ENCODE measurements at places on chromosomes 7 and 10.

DNA sequence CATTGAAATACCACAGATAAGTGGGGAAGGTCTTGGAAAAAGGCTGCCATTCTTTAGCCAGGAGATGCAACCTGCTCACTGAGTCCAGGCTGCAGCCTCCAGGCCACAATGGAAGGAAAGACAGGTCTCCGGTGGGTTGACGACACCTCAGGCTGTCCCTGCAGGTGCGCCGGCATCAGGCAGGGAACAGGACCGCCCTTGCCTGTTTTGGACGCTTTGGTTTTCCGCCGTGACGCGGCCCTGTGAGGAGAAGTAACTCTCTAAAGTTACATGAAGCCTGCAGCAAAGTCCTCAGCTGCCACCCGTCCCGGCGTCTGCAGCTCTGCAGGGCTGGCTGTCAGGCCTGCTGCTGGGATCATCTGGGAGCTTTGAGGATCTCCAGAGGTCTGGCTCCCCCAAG lies 147.0 kb downstream of the WDR37 start:
- DNase-seq = no peak

- no peak for DNase-seq
Observed at GRCh38 chr10:52145636-52146035, 168.4 kb upstream of the DKK1 start.

GRCh38 chr10:109945473-109946177 lies 22.3 kb upstream of the XPNPEP1 start:
- no peak for DNase-seq

- no peak for DNase-seq
Observed at GRCh38 chr10:75071756-75072155, 39.7 kb upstream of the SAMD8 start.

DNA sequence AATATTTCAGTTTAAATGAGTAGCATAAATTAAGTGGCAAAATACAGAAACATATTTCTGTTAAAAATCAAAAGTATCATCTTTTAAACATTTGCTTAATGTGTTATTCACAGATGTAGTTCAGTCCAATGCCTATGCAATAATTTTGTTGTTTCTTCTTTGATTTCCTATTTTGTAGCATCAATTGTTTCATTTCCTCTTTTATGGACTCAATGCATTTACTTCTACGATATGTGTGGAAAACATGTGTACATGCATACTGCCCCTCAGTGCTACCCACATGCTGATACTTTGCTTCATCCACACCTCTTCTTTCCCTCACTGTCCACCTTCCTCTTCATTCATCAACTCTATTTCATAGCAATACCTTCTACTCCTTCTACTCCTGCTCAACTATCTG lies 108.1 kb downstream of the PTN start:
- no peak for DNase-seq

DNA sequence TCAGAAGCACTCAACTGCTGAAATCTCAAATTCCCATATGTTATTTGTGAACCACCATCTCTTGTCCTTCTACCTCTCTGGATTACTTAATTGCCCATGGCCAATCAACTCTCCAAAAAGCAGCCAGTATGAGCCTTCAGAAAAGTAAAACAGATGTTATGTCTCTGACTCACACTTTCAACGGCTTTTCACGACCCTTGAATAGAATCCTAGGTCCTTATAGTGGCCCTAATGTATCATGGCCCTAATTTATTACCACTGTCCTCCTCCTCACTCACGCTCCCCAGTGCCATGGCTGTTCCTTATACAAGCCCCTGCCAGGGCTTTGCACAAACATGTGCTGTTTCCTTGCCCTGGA lies 20.0 kb downstream of the ZNF438 start:
- no peak for DNase-seq

DNA sequence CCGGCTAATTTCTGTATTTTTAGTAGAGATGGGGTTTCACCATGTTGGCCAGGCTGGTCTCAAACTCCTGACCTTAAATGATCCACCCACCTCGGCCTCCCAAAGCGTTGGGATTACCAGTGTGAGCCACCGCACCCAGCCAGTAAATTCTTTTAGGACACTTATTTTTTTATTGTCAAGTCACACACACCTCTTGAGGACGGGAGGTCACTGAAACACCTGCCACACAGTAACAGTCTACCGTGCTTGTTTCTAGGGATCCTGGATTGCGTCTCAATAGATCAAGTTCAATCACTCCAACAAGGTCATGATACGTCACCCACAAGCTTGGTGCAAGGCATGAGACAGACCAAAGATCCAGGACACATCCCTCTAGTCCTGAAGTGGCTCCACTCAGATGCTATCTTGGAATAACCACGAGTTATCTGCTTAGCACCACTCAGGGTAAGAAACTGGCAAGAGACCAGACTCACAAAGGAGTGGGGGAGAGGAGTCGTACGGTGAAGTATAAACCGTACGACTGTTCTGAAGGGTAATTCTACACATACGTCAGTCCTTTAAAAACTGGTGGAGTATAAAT lies 58.9 kb upstream of the NCAPG2 start:
- DNase-seq = no peak

DNA sequence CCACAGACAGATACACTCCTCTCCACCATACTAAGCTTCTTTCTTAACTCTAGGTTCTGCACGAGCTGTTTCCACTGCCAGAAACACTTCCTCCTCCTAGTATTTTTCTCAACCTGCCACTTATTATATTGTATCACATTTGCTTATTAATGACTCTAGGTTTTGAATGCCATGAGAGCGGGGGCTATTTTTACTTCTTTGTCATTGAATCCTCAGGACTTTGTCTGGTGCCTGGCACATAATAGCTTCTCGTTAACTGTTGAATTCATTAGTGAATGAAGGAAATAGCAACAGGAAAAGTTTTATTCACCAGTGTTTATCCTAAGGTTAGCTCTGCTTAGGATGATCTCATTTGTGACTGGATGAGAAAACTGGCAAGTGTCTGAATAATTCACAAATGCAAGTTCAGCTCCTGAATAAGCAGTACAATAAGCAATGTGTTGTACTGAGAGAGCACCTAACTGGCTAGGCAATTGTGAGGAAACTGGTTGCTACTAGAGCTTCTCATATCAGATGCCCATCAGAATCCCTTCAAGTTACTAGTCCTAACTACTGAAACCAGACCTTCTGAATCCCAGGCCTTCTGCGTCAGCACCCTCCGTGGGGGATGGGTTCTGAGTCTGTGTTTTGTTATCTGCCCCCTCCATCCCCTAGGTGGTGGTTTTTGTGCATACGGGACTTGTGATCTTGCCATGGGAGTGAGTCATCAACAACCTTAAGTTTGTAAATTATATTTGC lies 92.7 kb downstream of the LSMEM1 start:
- no peak for DNase-seq

GRCh38 chr7:113768387-113768786 lies 150.4 kb downstream of the PPP1R3A start:
- DNase-seq = no peak

DNA sequence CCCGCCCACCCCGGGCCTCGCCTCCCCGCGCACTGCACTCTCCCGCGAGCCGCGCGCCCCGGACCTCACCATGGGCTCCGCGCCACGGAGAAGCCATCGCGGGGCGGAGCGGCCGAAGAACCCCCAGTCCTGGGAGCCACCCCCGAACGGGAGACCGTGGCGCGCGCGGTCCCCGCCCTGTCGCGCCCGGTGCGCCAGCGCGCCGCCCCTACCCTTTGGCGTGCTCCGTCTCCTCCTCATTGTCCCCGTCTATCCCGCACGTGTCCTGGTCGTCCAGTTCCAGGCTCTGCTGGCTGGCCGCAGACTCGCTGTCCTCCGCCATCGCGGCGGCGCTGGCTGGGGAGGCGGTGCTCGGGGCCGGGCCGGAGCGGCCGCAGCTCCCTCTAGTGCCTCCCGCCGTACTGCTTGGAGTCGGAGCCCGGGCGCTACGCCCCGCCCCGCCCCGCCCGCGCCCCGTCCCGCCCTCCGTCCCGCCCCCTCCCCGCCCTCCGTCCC lies at the start of gene NMT2:
NMT2 (minus strand) TSS at position 403 of the 495 bp plus-strand sequence; CDS start at position 322, 81 bp downstream.
- DNase-seq = no peak

DNA sequence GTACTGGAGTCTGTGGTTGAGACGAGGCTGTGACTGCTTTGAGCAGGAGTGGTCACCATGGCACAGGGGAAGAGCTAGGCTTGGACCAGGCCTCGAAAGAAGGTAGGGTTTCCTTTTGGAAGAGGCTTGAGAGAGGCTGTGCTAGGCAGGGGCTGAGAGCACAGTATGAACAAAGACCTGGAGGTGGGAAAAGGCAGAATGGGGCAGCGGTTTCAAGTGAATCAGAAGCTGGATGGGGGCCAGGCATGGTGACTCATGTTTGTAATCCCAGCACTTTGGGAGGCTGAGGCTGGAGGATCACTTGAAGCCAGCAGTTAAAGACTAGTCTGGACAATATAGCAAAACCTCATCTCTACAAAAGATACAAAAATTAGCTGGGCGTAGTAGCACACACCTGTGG lies 65.9 kb downstream of the CLIP2 start:
- peak; percentile 24 for DNase-seq
